Caudate nucleus (tissue), 63 donors: ENCODE measurements at places on chromosomes 2 and 18.

DNA sequence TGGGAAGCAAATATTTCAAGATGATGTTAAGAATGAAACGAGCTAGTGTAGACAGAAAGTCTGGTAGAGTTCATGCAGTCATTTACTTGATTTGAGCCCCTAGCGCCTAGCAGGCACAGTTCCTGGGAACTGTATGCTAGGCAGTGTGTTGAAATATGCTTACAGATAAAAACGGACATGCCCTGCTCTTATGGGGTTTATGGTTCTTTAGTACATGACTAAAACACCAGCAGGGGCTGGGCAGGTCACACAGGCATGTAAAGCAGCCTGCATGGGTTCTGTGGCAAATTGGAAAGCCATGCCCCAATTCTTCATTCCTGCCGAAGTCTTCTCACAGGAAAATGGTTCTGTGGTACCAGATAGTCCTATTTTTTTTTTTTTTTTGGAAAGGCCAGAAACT, 27.3 kb upstream of the MGAT5 start:
- no peak for DNase-seq

GRCh38 chr18:55442561-55442960, 145.4 kb downstream of the TCF4 start:
- DNase-seq: no peak

- DNase-seq: no peak
Measured at GRCh38 chr2:16972276-16972675, 306.6 kb upstream of the CYRIA start.

- DNase-seq: no peak
Measured at GRCh38 chr2:158602027-158602426, 145.3 kb downstream of the PKP4 start.

DNA sequence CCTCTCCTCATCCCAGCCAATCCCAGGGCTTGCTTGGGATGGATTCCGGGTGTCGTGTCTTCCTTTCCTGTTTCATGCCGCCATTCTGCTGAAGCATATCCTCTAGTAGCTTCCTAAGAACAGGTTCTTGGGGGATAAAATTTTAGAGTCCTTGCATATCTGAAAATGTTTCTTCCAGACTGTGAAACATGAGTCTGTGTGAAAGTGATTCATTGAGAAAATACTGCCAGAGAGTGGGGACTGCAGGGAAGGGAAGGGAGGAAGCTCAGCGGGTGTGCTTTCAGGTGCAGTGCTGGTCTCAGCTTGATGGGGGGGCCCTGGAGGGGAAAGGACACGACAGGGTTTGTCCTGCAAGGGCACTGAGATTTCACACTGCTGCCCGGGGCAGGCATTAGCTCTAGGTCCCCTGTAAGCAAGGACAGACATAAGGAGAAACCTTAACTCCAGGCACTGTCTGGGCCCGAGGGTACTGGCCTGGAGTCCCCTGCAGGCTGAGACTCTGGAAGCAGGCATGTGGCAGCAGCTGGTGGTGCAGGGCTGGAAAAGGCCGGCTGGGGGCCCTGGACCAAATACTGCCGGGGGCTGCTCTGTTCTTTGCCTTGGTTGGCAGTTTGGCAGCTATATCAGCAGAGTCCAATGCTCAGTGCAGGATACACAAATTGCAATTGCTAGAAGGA, 97.6 kb upstream of the HS6ST1 start:
- no peak for DNase-seq

DNA sequence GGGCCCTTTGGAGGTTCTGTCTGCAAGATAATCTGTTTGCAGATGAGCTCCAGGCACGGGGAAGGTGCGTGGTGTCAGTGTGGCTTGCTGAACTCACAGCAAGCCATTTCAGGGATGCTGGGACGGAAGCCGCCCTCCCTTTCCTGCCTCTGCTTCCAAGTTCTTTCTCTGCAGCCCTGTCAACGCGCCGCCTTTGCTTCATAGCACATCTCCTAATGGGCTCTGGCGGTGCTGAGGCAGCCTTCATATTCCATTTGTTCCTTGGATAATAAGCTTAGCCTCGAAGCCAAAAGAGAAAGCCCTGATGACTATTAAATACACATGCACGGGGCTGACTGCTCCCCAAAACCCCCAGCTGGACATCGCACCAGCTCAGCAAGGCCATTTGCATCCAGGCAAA, 81.7 kb upstream of the TAF1B start:
- DNase-seq: no peak

GRCh38 chr2:212228743-212229171, 309.8 kb downstream of the ERBB4 start:
- no peak for DNase-seq

DNA sequence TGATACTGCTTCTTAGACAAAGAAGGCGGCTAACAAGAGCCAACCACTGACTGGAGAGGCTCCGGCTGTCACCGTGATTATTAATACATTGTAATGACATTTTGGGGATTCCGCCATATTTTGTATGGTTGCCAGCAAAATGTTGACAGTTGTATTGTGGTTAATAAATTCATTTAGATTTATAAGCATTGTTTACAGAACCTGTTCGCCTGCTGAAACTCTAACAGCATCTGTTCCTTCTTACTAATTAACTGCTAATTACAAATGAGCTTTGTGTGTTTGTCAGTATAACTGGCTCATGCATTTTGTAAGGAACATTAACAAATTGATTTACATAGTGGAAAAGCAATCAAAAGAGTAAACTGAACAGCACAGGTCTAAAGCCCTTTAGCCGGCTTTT, 332.4 kb downstream of the GBX2 start:
- no peak for DNase-seq

DNA sequence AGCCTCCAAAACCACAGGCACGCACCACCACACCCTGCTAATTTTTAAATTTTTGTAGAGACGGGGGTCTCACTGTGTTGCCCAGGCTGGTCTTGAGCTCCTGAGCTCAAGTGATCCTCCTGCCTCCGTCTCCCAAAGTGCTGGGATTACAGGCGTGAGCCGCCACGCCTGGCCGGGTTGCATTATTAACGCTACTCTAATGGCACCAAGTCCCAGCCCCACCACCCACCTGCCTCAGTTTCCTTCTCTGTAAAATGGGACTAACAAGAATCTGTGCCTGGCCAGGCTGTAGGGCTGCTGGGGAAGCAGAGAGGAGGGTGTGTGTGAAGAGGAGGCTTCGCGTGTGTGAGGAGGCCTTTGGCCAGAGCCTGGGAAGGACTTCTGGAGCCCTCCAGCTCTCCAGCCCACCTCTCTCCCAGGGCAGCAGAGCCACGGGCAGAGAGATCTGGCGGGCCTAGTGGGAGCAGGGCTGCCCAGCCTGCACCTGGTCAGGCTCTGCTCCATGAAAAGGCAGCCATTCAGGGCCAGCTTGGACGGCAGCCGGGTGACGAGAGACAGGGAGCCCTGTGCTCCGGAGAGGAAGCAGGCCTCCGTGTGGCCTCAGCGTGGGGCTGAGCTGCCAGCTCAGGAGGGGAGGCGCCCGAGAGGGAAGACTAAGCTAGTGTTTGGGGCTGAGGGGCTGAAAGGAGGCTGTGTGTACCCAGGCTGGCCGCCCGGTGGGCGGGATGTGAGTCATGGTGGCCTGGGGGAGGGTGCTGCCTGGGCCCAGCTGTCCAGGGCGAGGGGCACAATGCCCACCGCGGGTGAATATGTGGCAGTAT, 7.4 kb upstream of the B3GNT7 start:
- peak; percentile 97 for DNase-seq

- DNase-seq: peak; percentile 36
Measured at GRCh38 chr2:101205521-101206479, 46.9 kb upstream of the CNOT11 start.

- DNase-seq: no peak
Measured at GRCh38 chr18:26978812-26979341, 113.4 kb upstream of the AQP4 start.

- DNase-seq: no peak
Measured at GRCh38 chr2:29104688-29105087, 10.5 kb upstream of the CLIP4 start.

GRCh38 chr2:145652571-145653545, 1132.9 kb upstream of the ZEB2 start:
- no peak for DNase-seq

GRCh38 chr2:46230115-46230571, 67.1 kb upstream of the EPAS1 start:
- DNase-seq: no peak

- no peak for DNase-seq
Measured at GRCh38 chr18:76803814-76804213, 18.5 kb upstream of the ZNF236 start.

DNA sequence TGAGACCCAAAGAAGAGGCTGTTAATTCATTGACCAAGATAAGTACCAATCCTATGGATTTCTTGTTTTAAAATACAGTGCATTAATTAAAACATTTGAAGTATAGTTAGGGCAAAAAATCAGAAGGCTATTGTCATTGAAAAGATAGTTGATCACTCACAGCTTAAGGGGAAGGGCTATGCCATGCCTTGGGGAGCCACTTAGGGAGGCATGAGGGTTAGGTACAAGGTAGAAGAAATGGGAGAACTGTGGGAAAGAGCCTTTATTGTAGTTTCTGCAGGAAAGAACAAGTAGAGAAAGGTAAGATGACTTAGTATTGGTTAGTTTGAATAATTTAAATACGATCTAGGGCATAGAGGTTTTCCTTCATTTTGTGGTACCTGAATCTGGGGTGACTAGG, 1285.5 kb upstream of the TMEFF2 start:
- DNase-seq: no peak

- DNase-seq: no peak
Measured at GRCh38 chr2:136572335-136572734, 193.0 kb upstream of the THSD7B start.

DNA sequence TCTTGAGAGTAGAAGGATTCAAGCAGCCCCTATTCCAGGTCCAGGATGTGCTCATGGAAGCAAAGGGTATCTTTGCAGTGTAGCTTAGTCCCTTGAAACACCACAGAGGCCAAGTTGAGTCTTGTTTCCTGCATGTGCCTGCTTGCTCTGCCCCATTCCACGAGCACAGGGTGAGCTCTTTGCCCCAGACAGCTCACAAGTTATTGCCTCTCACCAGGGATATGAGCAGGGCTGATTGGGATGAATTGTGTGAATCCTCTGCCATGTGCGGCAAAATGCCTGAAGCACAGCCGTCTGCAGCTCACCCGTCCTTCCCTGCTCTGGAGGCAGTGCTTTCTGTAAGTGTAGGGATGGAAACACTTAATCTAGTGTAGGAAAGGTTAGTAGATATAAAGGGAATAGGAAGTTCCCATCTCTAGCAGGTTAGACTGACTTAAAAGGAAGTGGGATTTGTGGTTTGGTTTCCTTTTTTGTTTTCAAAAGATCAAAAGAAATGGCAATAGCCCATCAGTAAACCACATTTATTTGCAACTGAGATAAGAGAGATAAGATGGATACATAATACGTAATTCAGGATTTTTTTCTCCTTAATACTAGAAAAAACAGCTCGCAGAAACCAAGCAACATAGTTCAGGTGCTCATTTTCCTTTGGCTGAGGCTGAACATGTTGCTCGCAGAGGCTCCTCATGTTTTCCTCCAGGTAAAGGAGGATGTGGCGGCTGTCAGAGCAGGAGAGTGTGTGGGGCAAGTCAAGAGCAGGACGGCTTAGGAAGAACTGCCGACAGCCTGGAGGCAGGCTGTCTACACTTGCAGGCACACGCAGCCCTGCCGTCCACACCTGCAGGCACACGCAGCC, 41.4 kb downstream of the TMEM182 start:
- no peak for DNase-seq

DNA sequence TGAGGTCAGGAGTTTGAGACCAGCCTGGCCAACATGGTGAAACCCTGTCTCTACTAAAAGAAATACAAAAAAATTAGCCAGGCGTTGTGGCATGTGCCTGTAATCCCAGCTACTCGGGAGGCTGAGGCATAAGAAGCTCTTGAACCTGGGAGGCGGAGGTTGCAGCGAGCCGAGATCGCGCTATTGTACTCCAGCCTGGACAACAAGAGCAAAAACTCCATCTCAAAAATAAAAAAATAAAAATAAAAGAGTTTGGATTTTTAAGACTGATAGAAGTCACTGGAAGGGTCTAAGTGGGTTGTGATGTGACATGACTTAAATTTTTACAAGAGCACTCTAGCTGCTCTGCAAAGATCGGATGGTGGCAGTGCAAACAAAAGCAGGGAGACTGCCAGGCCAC, 15.9 kb downstream of the KCNK3 start:
- DNase-seq: no peak

DNA sequence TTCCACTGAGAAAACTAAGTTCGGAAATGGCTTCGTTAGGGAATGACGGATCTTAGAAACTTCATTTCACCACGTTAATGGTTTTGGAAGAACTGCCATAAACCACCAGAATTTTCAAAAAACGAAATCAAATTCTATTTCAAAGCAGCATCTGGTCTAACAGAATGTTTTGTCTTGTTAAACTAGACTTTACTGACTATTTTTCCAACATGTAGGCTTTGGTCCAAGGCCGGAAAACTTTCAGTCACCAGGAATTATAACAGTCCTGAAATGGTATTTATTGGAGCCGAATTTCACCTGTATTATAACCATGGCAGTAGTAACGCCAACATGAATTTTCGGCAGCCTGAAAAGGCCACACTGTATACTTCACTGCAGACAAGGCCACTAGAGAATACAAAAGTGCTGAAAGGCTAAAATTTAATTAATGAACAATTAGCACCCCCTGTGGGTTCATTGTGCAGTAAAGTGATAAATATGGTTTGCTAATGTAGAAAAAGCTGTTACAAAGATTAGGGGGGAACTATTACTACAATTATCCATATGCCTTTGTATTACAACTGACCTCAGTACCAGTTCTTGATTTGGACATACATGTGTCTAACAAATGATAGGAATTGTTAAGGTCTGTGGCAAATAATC, 116.4 kb downstream of the ZNF521 start:
- no peak for DNase-seq

- no peak for DNase-seq
Measured at GRCh38 chr2:105248316-105249070, 7.0 kb downstream of the GPR45 start.

GRCh38 chr18:55300936-55301531, 287.0 kb downstream of the TCF4 start:
- no peak for DNase-seq

- no peak for DNase-seq
Measured at GRCh38 chr2:232138441-232138840, 176.9 kb downstream of the DIS3L2 start.

GRCh38 chr2:6977113-6977741, 60.0 kb downstream of the RNF144A start:
- no peak for DNase-seq

- DNase-seq: no peak
Measured at GRCh38 chr2:46351098-46351749, 54.0 kb downstream of the EPAS1 start.
